Activated T-helper 17 cell treated with anti-CD3 and anti-CD28 coated beads, Interleukin-2, amount 50 U/mL, for 72 hours (primary cell): ENCODE measurements at places on chromosomes 7 and 10. TPM values are rescaled to one million over a fixed set of nuclear protein-coding genes. Genes with fewer than 3 reads are reported as not detected.

Gene SPDYE6
- total RNA-seq = not detected

Gene ADAM22
- 0.32 TPM for total RNA-seq

DNA sequence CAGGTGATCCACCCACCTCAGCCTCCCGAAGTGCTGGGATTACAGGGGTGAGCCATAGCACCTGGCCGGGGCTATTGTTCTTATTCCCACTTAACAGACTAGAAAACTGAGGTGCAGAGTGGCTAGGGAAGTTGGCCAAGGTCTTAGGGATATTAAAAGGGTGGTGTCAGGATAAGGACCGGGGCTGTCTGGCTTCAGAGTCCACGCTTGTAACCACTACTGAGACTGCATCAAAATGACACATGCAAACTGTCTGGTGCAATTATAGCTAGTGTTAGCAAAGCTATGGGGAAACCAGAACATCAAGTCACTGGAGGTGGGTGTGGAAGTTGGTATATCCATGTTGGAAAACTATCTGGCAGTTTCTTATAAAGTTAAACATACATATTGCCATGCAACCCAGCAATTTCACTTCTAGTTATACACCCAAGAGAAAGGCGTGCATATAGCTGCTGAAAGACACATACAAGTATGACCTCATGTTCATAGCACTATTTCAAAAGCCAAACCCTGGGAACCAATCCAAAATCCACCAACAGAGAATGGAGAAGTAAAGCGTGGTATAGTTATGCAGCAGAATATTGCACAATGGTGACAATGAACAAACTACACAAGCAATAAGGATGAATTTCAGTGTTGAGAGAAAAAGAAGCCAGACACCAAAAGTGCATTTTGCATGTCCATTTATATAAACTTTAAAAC, 33.9 kb upstream of the EEPD1 start:
- ATAC-seq = no peak

GRCh38 chr7:55261386-55261770, 103.8 kb upstream of the LANCL2 start:
- ATAC-seq = no peak

- no peak for ATAC-seq
These were observed 180.9 kb downstream of the ANK3 start for GRCh38 chr10:60208676-60209269.
